AG08395 (cell line): ENCODE measurements at places on chromosomes 2 and 18.

DNA sequence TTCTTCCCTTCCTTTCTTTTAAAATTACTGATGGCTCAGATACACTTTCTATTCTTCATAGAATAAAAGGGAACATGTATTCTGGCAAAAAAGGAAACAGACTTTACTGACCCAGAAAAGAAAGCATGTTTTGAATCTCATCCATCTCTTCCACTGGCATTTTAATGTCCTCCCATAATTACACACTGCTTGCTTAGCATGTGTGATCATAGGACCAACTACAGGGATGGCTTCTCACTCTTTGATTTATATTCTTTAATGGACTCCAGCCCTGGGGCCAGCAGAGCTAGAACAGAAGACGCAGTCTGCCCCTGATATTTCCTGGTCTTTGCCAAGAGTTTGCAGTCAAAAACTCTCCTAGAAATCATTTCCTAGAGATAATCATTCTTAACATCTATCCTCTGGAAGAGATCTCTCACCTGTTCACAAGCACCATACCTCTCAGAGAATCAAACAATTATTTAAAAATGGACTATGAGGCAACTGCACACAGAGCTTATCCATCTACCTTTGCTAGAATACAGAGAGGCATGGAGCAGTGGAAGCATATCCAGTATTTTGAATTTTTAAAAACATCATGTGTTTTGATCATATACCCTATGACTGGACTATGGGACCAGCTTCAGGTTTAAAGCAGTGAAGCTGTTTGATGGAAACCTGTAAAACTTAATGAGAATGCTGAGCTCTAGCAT, 429.1 kb downstream of the NRXN1 start:
- DNase-seq: no peak

- peak; percentile 32 for DNase-seq
These were observed 101.5 kb upstream of the SETBP1 start for GRCh38 chr18:44579028-44579702.

- no peak for DNase-seq
These were observed 262.2 kb upstream of the MGAT5 start for GRCh38 chr2:133991606-133992168.

DNA sequence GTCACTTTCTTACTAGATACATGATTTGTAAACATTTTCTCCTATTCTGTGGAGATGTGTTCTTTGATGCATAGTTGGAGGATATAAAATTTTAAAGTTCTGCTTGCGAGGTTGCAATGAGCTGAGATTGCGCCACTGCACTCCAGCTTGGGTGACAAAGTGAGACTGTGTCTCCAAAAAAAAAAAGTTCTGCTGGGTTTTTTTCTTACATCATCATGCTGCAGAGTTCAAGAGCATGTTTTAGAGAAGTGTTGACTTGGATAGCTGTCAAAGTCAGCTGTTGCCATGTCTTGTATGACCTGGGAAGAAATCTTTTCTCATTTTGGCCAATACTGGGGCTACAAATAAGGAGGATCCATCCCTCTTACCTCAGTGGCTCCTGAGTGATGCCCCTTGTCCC, 71.3 kb downstream of the UGGT1 start:
- no peak for DNase-seq

DNA sequence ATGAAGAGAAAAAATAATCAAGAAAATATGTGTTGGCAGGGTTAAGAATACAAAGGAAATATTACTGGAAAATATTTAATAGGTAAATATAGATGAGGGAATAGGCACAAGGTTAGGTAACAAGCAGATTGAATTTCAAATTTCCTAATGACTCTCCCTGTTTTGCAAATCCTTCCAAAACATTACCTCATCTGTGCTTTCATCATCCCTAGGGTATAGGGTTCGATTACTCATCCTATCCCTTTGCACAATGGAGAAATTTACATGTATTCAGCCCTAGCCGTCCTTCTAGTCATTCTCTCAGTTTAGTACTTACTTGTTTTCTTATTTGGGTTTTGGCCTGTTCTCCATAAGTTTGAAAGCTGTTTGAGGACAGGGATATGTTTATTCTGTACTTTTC, 864.6 kb upstream of the FSHR start:
- no peak for DNase-seq

- no peak for DNase-seq
These were observed 25.5 kb upstream of the CEP68 start for GRCh38 chr2:65030476-65031332.

- DNase-seq: no peak
These were observed 105.0 kb downstream of the SMC6 start for GRCh38 chr2:17648581-17648980.

- DNase-seq: peak; percentile 59
These were observed 125.2 kb downstream of the SH3BP4 start for GRCh38 chr2:235077046-235077445.

DNA sequence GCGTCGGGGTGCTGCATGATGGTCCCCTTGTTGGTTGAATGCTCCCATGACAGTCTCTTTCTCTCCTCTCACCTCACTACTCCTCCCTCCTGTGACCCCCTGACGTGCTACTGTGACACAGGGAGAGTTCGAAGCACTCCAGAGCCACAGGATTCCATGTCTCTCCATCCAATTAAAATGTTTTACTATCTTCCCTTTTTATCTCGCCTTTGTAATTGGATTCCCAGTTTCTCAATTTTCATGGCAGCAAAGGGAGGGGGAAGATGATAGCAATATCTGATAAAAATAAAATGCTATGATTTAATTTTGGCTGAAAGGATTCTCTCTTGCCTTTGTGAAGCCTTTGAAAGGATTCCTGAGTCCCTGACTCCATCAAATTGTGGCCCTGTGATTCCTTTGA, 271.9 kb upstream of the SLC14A2 start:
- no peak for DNase-seq

GRCh38 chr2:132522901-132523300, 106.3 kb downstream of the GPR39 start:
- DNase-seq: no peak

DNA sequence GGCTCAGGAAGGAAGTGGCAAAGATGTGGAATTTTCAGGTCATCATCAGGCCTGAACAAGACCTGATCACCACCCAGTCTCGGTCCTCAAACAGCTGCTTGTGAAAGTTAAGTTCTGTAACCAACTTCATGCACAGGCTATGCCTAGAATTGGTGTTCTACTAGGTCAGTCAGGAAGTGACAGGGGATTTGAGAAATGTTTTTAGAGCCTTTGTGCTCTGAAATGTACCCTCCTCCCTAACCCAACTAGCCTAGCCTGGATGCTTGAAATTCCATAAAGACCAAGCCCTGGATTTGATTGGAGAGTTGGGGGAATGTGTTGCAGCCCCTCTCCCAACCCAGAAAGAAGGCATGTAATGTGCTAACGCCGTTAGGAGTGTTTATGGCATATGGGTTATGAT, 63.3 kb downstream of the TGOLN2 start:
- no peak for DNase-seq

DNA sequence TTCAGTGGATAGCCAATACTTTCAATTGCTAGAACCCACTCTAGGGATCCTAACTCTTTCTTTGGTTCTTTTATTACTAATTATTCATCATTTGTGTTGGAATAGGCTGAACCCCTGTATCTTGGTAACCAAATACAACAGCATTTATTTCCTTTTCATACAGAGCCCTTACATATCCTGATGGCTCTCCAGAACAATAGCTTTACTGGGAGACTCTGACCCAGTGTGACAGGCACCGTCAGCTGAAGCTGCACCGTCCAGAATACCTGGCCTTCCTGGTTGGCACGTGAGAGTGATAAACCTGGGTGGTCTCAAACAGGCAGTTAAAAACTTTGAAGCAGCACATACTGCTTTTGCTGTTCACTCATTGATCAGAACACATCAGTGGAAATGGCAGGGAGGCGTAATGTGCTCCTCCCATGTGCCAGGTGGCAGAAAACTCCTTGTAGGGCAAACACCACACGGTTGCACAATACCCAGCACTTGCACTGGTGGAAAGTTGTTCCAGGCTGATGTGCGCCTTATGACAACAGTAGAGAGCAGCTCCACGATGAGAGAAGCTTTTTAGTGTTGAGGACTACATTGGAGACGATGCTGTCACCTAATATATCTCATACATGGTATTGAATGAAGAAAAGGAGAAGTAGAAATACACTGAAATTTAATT, 456.2 kb downstream of the PARD3B start:
- DNase-seq: no peak

- DNase-seq: no peak
These were observed 27.2 kb downstream of the TBC1D8 start for GRCh38 chr2:101123795-101124471.
